ENCODE measurements at places on chromosomes 5 and 9.

GRCh38 chr5:8906303-8906967 lies 639.4 kb downstream of the SEMA5A start:
- no peak for DNase-seq

- DNase-seq: no peak
Observed at GRCh38 chr5:38731461-38731860, 114.4 kb upstream of the OSMR start.

DNA sequence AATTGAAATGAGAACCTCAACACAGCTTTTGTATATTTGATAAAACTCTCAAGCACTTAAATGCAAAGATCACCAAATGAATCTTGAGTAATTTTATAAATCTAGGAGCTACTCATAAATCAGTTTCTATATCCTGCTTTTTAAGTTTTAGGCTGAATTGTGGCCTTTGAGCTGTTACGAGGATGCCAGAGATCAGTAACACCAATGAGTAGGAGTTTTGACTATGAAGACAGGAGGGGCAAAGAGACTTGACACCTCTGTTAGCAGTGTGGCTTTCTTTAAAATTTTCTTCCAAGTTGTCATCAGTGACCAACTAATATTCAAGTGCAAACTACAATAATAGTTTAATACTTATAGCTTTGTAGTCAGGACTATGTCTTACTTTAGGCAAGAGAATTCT lies 12.6 kb downstream of the PPIP5K2 start:
- no peak for DNase-seq

DNA sequence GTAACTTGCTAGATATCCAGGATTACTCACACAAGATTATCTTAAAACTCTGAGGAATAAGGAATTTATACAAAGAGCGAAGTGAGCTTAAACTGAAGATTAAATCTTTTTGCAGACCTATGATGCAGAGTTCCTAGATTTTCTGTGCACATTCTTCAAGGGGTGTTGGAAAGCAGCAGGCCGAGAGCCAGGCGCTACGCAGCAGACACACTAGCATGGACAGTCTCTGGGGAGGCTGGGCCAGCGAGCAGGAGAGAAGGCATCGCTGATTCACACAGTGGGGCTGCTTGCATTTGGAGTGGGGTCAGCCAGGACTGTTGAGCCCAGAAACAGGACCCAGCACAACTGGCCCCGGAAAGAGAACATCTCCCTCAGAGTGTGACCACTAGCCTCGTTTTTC lies 136.3 kb downstream of the ADAMTS16 start:
- no peak for DNase-seq
